ENCODE measurements at places on chromosomes 2 and 18. TPM values are rescaled to one million over a fixed set of nuclear protein-coding genes. Genes with fewer than 3 reads are reported as not detected.

TRPM8 gene
- 0.33 TPM for polyA plus RNA-seq

DNA sequence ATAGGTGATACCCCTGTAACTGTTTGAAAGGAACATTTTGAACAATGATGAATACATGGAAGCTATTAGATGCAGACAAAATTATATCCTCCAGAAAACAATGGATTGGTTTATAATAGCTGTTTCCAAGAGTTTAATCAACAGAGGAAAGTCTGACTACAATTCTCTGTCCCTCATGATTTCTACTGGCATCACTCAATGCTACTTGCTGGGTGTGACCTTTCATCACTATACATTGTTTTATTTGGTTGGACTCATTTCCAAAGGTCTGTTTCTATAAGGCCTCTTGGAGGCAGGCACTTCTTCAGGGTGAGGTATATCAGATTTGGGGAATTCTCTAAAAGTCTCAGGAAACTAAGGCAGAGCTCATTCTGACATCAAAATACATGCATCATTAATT lies 636.1 kb upstream of the SLC8A1 start:
- DNase-seq: no peak

COL6A3 gene
- 235 TPM for polyA plus RNA-seq

GRCh38 chr2:11314487-11314886 lies 29.9 kb downstream of the ROCK2 start:
- no peak for DNase-seq

SLC35G4 gene
- polyA plus RNA-seq: not detected

MYO3B gene
- 7.8 TPM for polyA plus RNA-seq

GALNT13 gene
- 2.8 TPM for polyA plus RNA-seq

DNA sequence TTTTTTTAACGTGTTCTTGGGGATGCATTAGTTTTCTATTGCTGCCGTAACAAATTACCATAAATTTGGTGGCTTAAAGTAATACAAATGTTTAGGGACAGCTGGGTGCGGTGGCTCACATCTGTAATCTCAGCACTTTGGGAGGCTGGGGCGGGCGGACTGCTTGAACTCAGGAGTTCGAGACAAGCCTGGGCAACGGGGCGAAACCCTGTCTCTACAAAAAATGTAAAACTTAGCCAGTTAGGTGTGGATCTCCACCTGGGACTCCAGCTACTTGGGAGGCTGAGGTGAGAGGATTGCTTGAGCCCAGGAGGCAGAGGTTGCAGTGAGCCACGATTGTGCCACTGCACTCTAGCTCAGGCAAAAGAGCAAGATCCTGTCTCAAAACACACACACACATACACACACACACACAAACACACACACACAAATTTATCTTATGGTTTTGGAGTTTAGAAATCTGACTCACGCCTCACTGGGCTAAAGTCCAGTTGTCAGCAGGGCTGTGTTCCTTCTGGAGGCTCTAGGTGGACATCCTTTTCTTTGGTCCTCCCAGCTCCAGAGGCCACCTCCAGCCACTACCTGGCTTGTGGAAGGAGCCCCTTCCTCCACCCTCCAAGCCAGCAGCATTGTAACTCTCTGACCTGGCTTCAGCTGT lies 76.1 kb downstream of the SEPTIN10 start:
- DNase-seq: no peak

DNA sequence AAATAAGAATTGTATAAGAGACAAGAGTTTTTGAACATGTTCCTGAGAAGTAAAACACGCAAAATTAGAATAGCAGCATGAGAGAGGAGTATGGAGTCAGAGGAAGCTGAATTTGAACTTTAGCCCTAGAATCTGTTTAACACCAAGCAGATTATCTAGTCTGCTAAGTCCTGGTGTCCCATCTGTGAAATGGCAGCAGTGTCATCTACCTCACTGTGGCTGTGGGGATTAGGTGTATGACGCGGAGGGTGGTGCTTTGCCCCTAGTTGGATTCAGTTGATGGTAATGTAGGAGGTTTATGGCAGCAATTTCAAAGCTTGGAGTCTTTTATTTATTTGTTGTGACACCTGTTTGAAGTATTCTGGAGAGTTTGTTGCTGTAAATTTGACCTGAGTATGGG lies 79.2 kb downstream of the ZNF532 start:
- no peak for DNase-seq

- DNase-seq: no peak
These were observed 111.6 kb upstream of the DLX2 start for GRCh38 chr2:172214252-172214651.

UCN gene
- polyA plus RNA-seq: 0.65 TPM
